Thoracic aorta (tissue), 2 donors: ENCODE measurements at places on chromosomes 3 and 15. TPM values are rescaled to one million over a fixed set of nuclear protein-coding genes. Genes with fewer than 3 reads are reported as not detected.

Gene SPESP1
- 2.7 TPM for total RNA-seq

Gene MINAR1
- total RNA-seq: 0.95 TPM

Gene MORC1
- not detected for total RNA-seq

Gene CELF6
- total RNA-seq: 2.3 TPM

Gene PLA2G4B
- total RNA-seq: 1.9 TPM

Gene CCRL2
- total RNA-seq: 0.41 TPM

Gene PAK6
- 0.68 TPM for total RNA-seq

Gene CP
- 58.1 TPM for total RNA-seq

Gene TJP1
- 78.4 TPM for total RNA-seq

GRCh38 chr15:101486696-101487459, 2.6 kb downstream of the PCSK6 start:
- H3K27ac ChIP-seq: no peak overlapping the region
- H3K4me3 ChIP-seq: no peak overlapping the region
- DNase-seq: no peak
- H3K27me3 ChIP-seq: peaks cover 6% of the 10 kb centered on the region

- H3K27ac ChIP-seq: no peak overlapping the region
- no peaks in the 10 kb centered on the region for H3K4me1 ChIP-seq
- H3K4me3 ChIP-seq: no peak overlapping the region
- DNase-seq: no peak
- H3K27me3 ChIP-seq: no peaks in the 10 kb centered on the region
These were observed 56.6 kb upstream of the KLF13 start for GRCh38 chr15:31269816-31270575.

GRCh38 chr3:124619887-124620599, 110.2 kb upstream of the UMPS start:
- H3K36me3 ChIP-seq: no peaks in the 10 kb centered on the region
- no peak overlapping the region for H3K27ac ChIP-seq
- H3K4me3 ChIP-seq: no peak overlapping the region
- DNase-seq: no peak

DNA sequence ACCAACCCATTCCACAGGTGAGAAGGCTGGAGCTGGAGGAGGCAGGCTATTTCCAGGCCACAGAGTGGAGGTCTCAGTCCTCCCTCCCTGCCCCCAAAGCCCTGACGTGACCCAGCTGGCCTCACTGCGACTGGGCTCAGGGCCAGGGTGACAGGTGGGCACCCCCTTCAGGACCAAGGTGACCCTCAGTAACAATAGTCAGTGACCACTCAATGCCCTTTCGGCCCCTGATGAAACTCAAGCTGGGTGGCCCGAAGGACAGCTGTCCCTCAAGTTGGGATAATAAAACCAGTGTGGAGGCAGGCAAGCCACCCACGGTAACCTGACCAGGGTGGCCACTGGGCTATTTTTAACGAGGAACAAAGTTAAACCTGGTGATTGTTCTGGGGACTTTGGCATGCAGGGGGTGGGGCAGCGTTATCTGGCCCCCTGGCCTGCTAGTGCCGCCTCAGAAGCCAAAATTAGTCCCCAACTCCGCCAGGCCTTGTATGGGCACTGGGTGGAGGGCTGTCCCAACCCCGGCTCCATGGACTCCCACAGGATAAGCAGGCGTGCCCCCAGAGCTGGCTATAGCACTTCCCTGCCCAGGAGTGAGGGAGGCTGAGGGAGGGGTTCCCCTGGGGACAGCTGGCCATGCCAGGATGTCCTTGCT, 1.1 kb downstream of the TNNC1 start:
- H3K4me1 ChIP-seq: peaks cover 33% of the 10 kb centered on the region
- no peak overlapping the region for H3K27ac ChIP-seq
- no peaks in the 10 kb centered on the region for H3K27me3 ChIP-seq
- no peak overlapping the region for H3K4me3 ChIP-seq
- H3K36me3 ChIP-seq: peaks cover under 1% of the 10 kb centered on the region
- no peak for DNase-seq

- H3K4me1 ChIP-seq: no peaks in the 10 kb centered on the region
- H3K4me3 ChIP-seq: no peak overlapping the region
- DNase-seq: no peak
- peaks cover 62% of the 10 kb centered on the region for H3K36me3 ChIP-seq
- H3K27me3 ChIP-seq: no peaks in the 10 kb centered on the region
- no peak overlapping the region for H3K27ac ChIP-seq
These were observed 82.1 kb downstream of the SEC22A start for GRCh38 chr3:123283657-123284398.

GRCh38 chr3:143060906-143061305, 58.7 kb upstream of the CHST2 start:
- no peaks in the 10 kb centered on the region for H3K4me1 ChIP-seq
- no peak overlapping the region for H3K4me3 ChIP-seq

DNA sequence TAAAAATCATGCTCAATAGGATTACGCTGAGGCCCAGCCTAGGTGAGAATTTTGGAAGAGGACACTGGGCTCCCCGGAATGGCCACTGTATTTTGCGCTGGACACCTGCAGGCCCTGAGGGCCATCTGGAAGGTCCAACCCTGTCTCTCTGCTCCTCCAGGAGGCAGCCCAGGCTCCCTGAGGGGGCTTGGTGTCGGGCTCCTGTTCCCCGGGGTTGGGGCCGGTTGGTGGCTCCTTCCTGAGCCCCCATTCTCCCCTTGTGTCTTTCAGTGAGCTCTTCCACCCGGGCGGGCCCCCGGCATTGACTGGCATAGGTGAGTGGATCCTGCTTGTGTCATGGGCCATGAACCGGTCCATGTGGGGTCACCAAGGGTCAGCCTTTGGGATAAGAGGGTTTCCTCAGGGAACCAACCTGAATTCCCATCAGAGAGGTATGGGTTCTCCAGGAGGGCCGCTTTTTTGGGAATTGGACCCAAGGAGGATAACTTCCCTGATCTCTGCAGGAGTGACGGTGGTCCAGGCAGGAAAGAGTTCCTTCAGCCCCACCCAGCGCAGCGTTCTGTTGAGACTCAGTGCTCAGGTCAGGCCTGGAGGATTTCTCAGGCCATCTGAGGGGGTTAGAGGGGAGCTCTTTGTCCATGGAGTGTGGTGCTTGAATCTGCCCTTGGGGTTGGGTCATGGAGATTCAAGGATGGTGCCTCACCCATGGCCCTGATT, 187.8 kb downstream of the UBE3A start:
- no peak for DNase-seq
- no peaks in the 10 kb centered on the region for H3K27me3 ChIP-seq
- no peak overlapping the region for H3K27ac ChIP-seq
- H3K36me3 ChIP-seq: no peaks in the 10 kb centered on the region

GRCh38 chr3:119626196-119626595, 28.5 kb downstream of the PLA1A start:
- H3K4me1 ChIP-seq: peaks cover 45% of the 10 kb centered on the region
- no peaks in the 10 kb centered on the region for H3K36me3 ChIP-seq
- no peak for DNase-seq
- H3K27ac ChIP-seq: no peak overlapping the region
- H3K4me3 ChIP-seq: no peak overlapping the region

GRCh38 chr3:169880576-169881250, 11.0 kb upstream of the LRRC31 start:
- no peaks in the 10 kb centered on the region for H3K36me3 ChIP-seq
- H3K4me3 ChIP-seq: no peak overlapping the region
- no peaks in the 10 kb centered on the region for H3K27me3 ChIP-seq
- no peaks in the 10 kb centered on the region for H3K4me1 ChIP-seq
- no peak overlapping the region for H3K27ac ChIP-seq

GRCh38 chr15:45458746-45459403, 63.7 kb downstream of the SLC30A4 start:
- no peaks in the 10 kb centered on the region for H3K36me3 ChIP-seq
- peak overlapping the region; percentile 68 for H3K4me3 ChIP-seq
- H3K27me3 ChIP-seq: no peaks in the 10 kb centered on the region
- H3K27ac ChIP-seq: no peak overlapping the region

GRCh38 chr3:68088216-68088615, 433.8 kb upstream of the SUCLG2 start:
- H3K27me3 ChIP-seq: no peaks in the 10 kb centered on the region
- H3K4me1 ChIP-seq: peaks cover 8% of the 10 kb centered on the region
- no peak for DNase-seq
- H3K27ac ChIP-seq: no peak overlapping the region
- no peaks in the 10 kb centered on the region for H3K36me3 ChIP-seq
- no peak overlapping the region for H3K4me3 ChIP-seq
